Stimulated activated CD8-positive, alpha-beta memory T cell treated with anti-CD3 and anti-CD28 coated beads, Interleukin-12 subunit alpha, Interleukin-12 subunit beta, amount 100 ng/mL, for 4 hours (primary cell): ENCODE measurements at places on chromosomes 6 and 20.

DNA sequence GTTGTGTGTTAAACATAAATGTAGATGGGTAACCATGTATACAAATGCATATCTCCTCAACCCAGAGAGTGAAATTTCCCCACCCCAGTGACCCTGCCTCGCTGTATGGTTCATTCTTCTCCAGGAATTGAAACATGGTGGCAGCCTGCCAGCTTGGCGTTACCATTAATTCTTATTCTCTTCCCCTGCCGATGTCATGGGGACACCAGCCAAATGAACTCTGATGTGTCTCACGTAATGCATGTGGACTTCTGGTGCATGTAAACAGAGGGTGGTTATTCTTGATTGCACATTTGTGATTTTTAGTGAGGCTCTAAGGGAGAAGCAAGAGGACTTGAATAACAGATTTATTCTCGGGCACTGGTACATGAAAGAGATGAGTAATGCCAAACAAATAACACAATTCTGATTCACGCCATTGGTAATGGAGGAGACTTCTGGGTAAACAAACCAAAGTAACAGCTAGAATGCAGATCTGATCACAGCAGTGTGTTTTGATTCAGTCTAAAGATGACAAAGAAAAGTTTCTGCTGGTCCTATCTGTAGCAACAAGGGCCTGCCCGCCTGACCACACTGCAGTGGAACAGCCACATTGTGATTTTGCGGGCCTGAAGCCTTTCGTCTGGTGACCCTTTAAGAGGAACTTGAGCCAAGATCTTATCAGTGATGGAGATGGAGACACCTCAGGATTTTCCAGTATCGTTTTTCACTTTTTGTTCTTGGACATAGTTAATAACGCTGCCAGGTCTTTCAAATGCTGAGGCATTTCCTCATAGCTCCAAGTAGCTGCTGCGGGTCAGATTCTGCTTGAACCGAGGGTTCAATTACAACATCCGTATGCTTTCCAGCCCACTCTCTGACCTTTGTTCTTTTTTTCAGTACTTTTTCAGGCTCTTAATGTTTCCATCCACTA lies 171.8 kb upstream of the AKAP12 start:
- no peak for DNase-seq

- DNase-seq: no peak
These were observed 17.0 kb downstream of the DEFB115 start for GRCh38 chr20:31274441-31274840.

DNA sequence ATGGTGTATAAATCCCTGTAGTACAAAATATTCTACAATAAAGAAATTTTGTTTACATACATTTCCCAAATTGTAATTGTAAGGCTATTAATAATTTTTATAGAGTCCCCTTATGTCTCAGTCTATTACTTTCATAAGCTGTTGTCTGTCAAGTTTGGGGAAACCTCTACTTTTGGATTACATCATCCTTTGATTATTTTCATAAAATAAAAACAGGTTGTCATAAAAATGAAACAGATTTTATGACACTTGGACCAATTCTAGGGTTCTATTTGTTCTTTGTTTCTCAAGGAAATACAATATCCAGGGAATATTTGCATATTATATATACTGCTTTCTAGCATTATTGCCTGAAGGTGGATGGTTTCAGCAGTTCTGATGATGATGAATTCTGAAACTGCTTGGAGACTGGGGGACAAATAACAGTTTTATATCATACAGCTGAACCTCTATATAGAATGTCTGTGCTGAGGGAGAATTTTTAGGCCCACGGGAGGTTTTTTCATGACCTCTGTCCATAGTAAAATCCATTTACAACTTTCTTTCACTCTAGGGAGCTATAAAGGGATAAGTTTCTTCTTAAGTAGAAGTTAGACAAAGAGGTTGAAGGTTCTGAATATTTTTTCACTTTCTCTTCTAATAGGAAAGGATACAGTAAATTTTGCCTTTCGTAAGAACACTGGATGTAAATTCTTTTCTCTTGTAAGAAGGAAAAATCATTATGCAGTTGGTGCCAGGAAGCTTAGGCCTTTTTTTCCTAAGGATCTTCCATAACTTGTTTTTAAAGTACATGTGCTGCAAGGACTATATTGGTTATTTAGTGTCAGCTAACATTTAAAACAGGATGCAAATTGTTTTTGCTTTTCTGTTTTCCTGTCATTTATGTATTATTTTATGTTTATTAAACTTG lies 58.0 kb downstream of the CD2AP start:
- DNase-seq: no peak

DNA sequence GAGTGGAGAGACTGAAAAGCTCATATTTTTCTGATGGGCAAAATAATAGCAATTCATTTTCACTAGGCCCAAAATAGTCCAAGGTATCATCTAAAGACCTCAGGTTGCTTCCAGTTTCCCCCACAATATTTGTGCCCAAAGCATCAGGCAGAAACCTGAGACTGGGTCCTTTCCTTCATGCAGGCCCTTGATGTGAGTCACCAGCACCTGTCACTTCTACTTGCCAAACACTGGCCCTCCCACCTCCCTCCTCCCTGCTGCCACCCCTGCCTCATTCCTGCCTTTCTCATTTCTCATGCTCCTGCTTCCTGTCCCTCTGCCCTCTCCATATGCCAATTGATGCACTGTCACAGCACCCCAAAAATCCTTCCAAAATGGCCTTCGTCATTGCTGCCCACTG lies 230.4 kb upstream of the CST7 start:
- no peak for DNase-seq

- DNase-seq: no peak
These were observed 365.1 kb downstream of the ZFAND3 start for GRCh38 chr6:38184585-38185080.

DNA sequence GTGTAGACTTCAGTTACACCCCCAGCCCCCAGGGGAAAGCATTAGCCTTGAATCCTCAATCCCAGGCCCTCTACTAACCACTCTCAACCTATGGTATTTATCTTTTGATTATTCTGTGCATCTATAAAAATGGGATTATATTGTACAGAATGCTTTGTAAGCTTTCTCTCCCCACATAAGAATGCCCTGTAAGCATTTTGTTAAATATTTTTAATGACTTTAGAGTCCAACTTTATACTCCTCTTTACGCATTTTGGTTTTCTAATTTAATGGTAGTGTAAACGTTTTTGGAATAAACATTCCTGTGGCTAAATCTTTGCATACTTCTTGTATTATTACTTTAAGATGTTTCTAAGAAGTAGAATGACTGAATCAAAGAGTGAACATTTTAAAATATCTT lies 35.4 kb downstream of the FBXO9 start:
- DNase-seq: no peak

GRCh38 chr20:10961651-10962288 lies 288.0 kb upstream of the JAG1 start:
- DNase-seq: no peak

- no peak for DNase-seq
These were observed 11.0 kb downstream of the ATP9A start for GRCh38 chr20:51757226-51757625.

- no peak for DNase-seq
These were observed 516 bp downstream of the LRRC1 start for GRCh38 chr6:53795340-53795701.

DNA sequence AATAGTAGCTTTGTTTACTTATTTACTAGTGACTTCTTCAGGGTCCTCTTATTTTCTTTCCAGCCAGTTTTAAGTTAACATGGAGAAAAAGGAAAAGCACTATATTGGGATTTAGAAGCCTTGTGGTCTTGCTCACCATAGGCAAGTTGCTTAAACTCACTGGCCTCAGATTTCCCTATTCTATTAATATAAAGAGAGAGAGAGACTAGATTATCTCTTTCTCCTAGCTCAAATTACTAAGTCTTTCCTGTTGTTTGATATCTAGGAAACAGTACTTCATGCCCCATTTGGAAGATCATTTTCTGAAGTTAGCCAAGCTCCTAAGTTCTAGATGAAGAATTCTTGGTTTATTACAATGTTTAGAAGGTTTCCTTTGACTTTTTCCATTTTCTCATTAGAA lies 32.5 kb downstream of the CTNNBL1 start:
- DNase-seq: no peak

DNA sequence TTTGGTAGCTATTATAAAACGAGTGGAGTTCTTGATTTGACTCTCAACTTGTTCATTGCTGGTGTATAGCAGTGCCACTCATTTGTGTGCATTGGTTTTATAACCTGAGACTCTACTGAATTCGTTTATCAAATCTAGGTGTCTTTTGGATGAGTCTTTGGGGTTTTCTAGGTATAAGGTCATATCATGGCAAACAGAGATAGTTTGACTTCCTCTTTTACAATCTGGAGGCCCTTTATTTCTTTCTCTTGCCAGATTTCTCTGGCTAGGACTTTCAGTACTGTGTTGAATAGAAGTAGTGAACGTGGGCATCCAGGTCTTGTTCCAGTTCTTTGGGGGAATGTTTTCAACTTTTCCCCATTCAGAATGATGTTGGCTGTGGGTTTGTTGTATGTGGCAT lies 38.8 kb downstream of the SUMO4 start:
- DNase-seq: no peak

GRCh38 chr20:63212393-63212730 lies 3.6 kb downstream of the YTHDF1 start:
- no peak for DNase-seq

DNA sequence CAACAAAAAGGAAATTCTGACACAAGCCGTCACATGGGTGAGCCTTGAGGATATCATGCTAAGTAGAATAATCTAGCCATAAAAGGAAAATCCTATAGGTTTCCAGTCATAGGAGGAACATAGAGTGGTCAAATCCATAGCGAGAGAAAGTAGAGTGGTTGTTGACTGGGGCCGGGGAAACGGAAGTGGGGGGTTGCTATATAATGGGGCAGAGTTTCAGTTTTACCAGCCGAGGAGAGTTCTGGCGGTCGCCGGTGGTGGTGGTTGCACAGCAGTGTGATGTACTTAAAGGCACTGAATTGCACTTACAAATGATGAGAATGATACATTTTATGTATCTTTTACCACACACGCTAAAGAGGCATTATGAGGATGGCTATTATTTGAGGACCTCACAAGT lies 4.9 kb downstream of the GPR31 start:
- no peak for DNase-seq

GRCh38 chr6:16677458-16677857 lies 83.8 kb downstream of the ATXN1 start:
- DNase-seq: no peak

DNA sequence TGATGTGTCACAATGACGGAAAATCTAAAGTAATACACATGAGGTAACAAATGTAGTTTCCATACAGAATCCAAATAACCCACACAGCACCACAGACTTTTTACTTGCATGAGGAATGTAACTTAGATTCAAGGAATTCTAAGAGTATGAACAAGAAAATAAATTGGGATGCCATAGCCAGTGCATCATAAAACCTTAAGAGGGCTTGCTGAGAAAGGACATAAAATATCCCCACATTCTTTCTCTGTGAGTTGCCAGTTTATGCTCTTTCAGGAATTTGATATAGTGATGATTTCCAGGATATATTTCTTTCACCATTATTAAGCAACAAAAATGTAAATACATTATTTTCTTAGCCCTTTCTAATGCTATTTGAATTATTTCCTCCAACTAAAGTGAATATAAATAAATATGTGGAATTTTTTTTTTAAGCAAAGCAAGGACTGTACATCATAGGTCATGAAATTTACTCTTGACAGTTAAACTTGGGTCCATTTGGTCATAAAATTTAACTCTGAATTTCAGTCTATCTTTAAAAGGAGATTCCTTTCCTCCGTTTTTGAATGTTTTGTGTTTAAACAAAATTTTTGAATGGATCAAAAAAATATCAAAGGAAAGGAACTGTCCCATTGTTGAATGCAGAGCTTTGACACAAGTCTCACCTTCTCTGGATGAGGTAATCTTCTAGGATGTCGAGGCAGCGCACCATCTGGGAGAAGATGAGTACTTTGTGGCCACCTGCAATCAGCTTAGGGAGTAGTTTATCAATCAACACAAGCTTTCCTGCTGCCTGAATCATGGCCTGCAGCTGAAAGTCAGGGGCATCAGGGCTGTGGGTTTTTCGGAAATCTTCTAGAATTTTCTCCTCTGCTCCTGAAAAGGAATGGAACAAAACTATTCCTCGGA lies 116.3 kb upstream of the EMILIN3 start:
- no peak for DNase-seq

DNA sequence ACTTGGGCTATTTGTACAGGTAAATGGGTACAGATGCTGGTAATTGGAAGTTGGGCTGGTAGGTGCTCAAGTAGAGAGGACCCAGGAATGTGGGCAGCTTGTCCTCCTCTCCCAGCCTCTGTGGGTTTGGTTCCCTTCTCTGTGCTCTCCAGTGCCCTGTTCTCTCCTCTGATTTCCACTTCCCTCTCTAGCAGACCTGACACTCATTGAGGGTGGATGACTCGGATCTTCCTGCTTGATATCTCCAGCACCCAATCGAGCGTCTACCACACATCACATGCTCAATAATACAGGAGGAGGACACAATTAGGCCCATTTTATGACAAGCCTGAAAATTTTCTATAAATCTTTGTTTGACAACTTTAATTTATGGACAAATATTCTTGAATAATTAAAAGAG lies 23.7 kb downstream of the CST1 start:
- no peak for DNase-seq

DNA sequence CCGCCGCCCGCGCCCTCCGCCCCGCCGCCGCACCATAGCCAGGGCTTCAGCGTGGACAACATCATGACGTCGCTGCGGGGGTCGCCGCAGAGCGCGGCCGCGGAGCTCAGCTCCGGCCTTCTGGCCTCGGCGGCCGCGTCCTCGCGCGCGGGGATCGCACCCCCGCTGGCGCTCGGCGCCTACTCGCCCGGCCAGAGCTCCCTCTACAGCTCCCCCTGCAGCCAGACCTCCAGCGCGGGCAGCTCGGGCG lies 1.5 kb downstream of the FOXC1 start:
- DNase-seq: no peak

DNA sequence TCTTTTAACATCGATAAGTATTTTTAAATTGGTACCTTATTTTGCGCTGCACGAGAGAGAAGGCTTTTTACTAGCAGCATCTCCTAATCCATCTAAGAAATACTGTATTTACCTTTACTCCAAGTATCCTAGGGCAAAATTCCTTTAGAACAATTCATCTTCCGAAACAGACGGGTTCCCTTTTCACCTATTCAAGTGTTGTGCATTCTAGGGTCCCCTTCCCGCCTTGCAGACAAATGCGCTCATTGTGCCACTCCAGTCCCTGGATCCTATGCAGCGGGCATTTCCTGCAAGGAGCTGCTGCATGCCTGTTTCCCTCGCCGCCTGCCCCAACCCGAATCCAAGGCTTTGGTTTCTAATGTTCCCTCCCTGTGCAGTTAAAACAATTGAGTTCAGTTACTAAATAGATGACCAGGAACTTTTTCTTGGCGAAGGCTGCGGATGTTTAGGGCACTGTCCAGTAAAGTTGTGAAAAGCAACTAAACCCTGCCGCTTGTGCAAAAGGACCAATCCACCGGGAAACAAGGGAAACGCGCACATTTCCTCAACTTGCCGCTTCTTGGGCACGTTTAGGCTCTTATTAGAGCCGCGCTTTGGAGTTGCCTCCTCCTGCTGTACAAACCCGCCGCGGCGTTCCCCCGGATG lies 556 bp upstream of the SCAF8 start:
- DNase-seq: no peak
